ENCODE measurements at places on chromosomes 7 and 10.

DNA sequence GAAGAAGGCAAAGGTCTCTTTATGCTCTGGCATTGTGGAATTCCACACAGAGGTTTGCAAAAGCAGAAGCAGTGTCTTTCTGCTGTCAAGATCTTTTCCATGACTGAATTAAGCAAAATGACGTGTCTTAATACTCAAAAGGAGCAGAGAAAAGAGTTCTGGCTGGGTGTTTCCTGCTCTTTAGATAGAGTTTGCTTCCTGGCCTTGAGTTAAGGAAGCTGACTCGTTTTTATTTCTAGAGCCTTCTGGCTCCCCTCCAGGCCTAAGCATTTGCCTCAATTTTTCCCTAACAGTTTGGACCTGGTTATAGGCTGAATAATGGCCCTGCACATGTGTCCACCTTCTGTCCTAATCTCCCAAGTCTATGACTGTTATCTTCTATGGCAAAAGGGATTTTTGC, 21.6 kb downstream of the TAS2R41 start:
- no peak for DNase-seq

DNA sequence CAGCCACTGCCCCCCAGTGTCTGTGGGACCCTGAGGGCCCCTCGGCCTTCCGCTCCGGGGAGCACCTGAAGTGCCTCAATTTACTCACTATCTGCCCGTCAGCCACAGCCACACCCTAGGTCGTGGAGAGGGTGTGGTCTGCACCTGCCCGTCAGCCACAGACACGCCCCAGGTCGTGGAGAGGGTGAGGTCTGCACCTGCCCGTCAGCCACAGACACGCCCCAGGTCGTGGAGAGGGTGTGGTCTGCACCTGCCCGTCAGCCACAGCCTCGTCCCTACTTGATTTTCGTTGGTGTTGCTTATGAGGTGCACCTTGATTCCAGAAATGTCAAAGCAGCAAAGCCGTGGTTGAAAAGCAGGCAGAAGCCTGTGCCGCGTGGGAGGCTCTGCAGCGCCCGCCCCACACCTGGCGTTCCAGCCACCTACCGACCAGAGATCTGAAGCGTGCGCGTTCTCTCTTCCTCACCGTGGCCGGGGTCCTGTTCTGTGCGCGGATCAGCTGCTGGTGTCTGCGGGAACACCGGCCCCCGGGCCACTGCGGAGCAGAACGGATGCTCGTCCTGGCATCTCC, 101.6 kb downstream of the DYNC2I1 start:
- no peak for DNase-seq

GRCh38 chr7:44347546-44348114, 22.2 kb upstream of the CAMK2B start:
- no peak for DNase-seq

- DNase-seq = no peak
These were observed 689.6 kb downstream of the NRG3 start for GRCh38 chr10:82564353-82565196.

GRCh38 chr10:96376483-96376882, 17.7 kb upstream of the OPALIN start:
- no peak for DNase-seq

- DNase-seq = no peak
These were observed 12.3 kb downstream of the DDIT4 start for GRCh38 chr10:72285972-72286521.

GRCh38 chr7:123916240-123916724, 8.8 kb upstream of the SPAM1 start:
- DNase-seq = no peak

- DNase-seq = no peak
These were observed 207.8 kb downstream of the TFEC start for GRCh38 chr7:115822801-115823200.

- no peak for DNase-seq
These were observed 37.8 kb downstream of the HHEX start for GRCh38 chr10:92727550-92727949.

DNA sequence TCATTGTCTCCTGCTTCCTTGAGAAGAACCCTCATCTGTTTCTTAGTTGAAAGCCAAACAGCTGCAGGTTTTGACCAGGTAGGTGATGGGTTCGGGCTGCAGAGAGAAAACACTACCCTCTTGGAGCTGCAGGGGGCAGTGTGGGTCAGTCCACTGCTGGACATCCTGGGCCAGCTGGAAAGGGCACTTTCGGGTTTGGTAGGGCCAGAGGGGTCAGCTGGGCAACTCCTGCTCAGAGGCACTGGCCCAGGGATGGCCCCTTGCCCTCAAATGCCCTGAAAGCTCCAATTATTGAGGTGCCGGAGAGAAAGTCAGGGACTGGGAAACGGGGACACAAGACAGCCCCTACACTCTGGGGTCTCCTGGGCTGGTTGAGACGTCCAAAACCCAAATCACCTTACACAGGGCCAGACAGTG, 90.7 kb downstream of the MKI67 start:
- DNase-seq = peak; percentile 11

DNA sequence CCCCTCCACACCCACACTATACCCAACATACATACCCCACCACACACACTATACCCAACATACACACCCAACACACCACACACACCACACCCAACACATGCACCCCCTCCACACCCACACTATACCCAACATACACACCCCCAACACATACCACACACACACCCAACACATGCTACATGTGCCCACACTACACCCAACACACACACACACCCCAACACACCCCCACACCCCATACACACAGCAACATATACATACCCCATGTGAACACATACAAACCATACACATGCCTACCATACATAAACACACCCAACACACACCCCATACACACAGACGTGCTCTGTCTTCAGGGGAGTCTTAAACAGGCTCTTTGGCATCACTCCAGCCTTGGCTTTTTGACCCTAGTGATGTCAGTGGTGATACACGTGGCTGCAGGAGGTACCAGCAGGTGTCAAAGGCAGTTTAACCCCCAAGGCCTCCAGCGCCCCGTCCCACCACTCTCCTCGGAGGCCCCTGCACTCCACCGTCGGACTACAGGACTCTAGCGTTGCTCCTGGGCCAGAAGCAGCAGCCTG, 73.4 kb downstream of the HIPK2 start:
- no peak for DNase-seq

DNA sequence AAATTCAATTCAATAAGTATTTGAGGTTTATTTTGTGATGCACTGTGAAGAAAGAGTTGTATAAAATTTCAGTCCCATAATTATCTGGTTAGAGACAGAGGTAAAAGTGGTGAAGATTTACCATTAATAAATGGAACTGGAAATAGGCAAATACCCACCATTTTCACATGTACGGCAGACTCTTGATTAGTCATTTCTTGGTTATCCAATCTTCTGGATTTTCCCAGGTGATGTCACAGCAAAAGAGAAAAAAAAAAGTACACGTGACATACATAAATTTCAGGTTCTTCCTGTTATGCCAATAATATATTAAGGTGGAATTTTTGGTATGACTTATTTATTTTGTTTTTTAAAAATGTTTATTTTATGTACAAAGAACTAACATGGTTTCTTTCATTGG, 26.8 kb downstream of the NT5C3A start:
- DNase-seq = no peak

GRCh38 chr10:133452453-133452852, 1.3 kb upstream of the SCART1 start:
- no peak for DNase-seq

GRCh38 chr10:6227346-6227745, 24.6 kb downstream of the PFKFB3 start:
- no peak for DNase-seq
